Retinal pigment epithelial cell (primary cell): ENCODE measurements at places on chromosomes 7 and 10.

GRCh38 chr7:15558756-15559155 lies 3.1 kb downstream of the AGMO start:
- no peak for DNase-seq

DNA sequence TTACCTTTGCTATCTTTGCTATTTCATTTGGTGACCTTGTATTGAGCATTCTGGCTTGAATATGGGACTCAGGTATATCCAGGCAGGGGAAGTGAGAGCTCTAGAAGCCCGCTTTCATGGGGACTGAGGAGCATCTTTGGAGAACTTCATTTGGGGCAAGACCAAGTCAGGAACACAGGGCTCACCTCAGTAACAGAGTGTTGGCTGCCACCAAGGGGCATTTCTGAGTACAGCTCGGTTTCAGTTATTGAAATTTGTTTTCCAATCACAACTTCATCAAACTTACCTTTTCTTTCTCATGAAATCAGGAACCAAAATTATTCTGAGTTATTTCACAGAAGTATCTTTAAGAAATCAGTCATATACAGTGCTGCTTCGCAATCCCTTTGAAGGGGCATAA lies 337.2 kb downstream of the C7orf25 start:
- DNase-seq = no peak

DNA sequence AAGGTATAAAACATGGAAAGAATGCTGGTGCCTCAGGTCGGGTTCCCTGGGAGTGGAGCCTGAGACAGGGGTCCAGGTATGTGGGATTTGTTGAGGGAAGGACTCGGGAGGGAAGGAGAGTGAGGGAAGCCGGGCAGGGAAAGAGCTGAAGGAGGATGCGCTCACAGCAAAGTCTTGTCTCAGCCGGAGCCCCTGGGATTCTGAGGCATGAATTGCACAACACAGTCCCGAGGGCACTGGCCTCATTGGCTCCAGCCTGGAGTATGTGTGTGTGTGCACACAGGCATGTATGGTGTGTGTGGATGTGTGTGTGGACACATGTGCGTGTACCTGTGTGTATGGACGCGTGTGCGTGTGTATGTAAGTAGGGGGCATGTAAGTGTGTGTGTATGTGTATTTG lies 87.4 kb downstream of the WDFY4 start:
- DNase-seq = no peak

GRCh38 chr7:13067036-13067435 lies 379.6 kb downstream of the ARL4A start:
- no peak for DNase-seq

DNA sequence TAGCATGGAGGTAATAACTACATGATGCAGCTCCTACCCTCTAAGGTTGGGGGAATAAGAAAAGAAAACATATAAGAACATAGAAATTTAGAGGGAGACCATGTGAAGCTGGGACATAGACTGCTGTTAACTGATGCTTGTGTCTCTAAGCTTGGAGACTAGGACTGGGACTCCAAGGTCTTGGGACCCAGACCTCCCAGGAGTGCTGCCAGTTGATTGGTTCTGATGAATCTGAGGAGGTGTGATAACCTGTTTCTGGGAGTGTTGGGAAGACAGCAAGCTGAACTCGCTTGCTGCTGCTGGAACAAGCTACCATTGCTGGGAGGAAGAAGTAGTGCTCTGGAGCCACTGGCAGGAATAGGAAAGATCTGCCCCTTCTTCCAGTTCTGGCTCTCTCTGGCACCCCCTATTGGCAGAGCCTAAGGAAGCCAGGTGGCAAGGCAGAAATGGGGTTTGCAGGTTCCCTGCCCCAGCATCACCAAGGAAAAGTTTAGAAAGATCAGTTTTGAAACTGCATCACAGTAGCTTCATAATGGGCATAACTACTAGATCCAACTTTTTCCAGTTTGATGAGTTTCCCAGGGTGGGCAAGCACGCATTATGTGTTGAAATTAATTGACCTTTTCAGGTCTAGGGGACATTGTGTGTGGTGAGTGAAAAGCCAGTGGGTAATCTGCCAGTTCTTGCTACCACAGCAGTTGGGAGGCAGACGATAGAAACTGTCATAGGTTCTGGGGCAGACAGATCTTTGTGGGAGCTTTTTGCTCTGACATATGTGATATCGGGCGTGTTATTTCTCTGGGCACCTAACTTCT lies 140.7 kb downstream of the SND1 start:
- no peak for DNase-seq

GRCh38 chr7:77238703-77239136 lies 39.1 kb upstream of the FGL2 start:
- DNase-seq = no peak

DNA sequence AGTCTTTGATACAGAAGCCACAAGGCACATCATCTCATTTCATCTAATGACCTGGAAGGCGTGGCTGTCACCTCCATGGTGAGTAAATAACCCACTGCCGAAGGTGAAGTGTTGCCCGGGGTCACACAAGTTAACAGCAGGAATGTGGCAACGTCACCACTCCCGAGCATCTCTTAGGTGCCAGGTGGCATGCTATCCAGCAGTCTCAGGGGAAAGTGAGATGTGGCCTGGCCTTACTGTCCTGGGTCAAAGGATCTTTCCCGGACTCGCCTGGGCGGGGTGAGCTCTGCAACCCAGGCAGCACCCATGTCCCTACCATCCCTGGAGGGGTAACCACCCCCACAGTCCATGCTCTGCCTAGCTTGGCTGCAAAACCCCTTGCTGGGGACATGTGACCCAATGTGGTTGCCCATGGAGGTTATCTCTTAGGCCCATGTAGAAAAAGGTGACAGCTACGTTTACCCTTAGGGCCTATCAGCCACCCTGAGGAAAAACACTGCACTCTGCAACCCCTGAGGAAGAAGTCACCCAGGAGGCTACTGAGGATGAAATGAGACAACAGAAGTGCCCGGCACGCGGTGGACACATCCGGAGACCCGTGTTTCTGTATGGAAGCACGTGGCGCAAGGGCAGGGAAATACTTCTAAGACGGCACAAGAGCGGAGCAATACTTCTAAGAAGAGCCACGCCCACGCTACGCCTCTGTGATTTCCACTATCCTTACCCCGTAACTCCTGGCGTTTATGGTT lies 52.0 kb downstream of the BAIAP2L1 start:
- DNase-seq = no peak

DNA sequence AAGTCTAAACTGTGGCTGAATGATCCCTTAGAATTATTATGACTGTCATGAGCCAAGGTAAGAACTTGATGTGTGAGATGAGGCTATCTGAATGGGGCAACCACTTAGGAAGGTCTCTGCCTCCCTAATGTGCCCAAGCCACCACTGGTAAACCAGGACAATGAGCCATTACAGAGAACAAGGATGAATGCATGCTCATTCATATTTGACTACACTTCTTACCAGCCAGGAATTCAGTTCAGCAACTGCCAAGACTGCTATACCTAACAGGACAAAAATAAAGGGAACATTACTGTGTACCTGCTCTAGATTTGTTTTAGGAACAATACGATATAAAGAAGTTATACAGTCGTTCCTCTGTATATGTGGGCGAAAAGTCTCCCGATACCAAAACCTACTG lies 23.0 kb downstream of the MPP7 start:
- DNase-seq = no peak

DNA sequence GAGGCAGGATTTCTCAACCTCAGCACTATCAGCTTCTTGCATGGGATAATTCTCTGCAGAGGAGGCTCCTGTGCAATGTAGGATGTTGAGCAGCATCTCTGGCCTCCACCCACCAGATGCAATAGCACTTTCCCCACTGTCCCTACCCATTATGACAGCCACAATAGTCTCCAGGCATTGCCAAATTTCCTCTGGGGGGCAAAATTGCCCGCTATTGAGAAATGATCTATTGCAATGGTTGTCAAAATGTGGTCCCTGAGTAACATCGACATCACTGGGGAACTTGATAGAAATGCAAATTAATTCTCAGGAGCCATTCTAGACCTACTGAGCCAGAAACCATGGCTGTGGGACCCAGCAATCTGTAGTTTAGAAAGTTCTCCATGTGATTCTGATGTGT lies 7.0 kb downstream of the KCNK18 start:
- DNase-seq = no peak

GRCh38 chr7:157271991-157272324 lies 64.8 kb upstream of the DNAJB6 start:
- peak; percentile 25 for DNase-seq

DNA sequence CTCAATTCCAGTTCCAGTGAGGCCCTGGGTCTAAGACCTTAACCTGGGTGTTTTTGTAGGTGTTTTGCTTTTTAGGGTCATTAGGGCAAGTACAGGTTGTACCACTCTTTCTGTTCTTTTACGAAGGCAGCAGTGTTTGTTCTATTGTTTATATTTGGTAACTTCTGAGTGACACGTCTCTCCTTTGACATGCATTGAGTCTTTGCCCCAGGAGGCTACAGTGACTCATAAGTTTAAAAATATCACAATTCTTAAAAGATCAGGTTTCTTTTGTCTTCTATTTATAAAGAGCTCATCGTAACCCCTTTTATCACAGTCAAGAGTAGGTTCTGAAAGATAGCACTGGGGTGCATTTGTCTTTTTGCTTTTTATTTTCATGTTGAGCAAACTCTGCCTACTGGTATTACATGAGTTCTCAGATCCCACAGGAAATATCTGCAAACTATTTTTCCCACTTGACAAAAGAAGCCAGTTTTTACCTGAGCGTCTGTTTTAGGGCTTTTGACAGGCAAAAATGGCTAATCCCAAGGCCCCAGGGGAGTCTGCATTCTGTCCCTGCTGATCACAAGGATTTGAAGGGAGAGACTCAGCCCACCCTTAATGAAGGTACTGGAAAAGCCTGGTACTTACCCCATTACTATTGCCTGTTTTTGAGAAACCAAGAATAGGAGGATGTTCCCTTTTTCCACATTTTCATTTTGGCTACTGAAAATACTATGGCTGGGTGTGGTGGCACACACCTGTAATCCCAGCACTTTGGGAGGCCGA lies 7.9 kb downstream of the NUDT13 start:
- no peak for DNase-seq
